ENCODE measurements at places on chromosomes 1 and 21.

- no peak for DNase-seq
Observed at GRCh38 chr1:68339505-68339904, 107.2 kb upstream of the WLS start.

DNA sequence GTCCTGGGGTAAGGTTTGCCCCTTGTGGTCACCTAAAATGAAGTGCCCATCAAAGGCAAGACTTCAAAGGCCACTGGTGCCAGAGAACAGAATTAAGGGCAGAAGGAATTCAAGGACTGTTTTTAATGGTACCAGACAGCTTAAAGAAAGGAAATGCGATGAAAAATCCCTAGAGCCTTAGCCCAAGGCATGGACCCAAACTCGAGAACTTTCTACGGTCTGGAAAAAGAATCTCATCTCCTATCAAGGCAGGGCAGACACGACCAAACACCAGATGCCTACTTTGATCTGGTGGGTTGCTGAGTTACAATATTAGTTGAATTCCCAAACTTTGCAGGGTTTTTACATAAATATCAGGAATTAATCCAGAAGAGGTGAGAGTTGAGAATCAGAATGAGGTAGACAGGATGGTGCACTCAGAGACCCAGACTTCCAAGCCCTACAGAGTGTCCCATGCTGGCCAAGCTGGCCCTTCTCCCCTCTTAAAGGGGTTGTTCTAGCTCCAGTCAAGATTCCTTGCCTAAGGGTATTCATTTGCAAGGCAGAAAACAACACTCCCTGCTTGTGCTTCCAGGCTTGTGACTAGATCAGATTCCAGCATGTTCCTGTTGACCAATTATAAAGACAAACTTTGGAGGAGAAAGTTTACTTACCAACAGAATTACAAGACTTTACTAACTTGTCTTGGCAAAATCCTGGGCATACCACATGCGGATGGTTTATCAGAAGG is 48.0 kb downstream of the EDN2 start:
- no peak for DNase-seq

GRCh38 chr1:23448846-23449245 is 24.3 kb upstream of the TCEA3 start:
- no peak for DNase-seq

GRCh38 chr21:40235528-40235927 is 368.3 kb downstream of the PCP4 start:
- DNase-seq = no peak

DNA sequence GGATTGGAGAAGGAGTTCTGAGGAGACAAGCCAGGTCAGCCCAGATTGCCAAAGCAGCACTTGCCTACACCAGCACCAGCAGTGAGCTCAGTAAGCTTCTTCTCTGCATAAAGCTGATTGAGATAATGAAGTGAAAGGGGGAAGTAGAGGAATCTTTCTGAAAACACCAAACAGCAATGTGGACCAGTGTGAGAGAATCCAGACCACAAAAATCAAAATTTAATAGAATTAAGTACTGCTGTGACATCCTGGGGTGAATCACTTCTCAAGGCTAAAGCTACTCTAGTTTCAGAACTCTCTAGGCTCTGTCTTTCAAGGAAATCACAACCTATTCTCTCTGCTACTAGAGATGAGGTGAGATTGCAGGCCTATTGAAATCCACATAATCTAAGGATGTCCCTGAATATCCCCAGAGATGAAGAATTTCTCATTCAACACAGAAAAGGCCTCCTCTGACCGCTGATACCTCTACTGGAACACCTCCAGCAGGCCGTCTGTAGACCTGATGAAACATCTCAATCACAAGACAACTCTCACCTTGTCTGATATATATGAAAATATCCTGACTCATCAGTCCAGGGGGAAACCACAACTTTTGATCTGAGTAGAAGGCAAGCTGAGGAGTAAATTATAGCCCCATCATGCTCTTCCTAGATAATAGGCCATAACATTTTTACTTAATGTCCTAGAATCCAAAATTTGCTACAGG is at the start of gene FCRL4:
FCRL4 (minus strand) TSS at position 127 of the 709 bp plus-strand sequence. CDS start 141 bp downstream, outside the sequence.
- DNase-seq = no peak

DNA sequence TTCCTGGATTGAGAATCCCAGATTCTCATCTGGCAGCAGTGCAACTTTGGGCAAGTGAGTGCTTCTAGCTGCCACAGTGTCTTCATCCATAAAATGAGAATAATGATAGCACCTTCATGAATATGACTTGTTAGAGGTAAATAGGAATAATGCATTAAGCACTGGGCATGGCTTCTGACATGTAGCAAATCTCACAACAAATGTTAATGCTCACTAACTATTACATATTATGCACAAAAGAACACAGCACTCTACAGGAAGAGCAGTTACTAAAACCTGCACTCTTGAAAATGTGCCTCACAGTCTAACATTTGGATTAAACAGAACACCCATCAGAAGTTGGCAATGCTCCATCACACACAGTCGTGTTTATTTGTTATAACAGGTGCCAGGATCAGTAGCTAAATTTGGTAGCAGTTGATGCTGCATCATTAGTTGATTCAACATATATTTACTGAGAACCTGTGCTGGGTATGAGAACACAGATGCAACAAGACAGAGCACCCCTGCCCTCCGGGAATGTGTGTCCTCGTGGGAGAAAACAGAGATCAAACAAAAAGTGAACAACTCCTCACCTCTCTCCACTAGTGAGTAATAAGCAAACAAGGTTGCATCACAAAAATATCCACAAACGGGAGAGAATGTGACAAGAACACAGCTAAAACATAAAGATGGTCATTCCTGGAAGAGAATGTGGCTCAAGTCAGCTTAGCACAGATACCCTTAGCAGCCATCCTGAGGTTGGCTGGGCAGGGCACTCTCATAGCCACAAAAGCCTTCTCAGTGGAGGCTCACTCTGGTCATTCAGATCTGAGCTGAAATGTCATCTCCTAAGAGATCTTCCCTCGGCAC is 26.2 kb upstream of the LBR start:
- no peak for DNase-seq

- DNase-seq = no peak
Observed at GRCh38 chr1:69982992-69983391, 222.4 kb downstream of the LRRC40 start.

- DNase-seq = no peak
Observed at GRCh38 chr1:199809311-199809710, 218.2 kb upstream of the NR5A2 start.

DNA sequence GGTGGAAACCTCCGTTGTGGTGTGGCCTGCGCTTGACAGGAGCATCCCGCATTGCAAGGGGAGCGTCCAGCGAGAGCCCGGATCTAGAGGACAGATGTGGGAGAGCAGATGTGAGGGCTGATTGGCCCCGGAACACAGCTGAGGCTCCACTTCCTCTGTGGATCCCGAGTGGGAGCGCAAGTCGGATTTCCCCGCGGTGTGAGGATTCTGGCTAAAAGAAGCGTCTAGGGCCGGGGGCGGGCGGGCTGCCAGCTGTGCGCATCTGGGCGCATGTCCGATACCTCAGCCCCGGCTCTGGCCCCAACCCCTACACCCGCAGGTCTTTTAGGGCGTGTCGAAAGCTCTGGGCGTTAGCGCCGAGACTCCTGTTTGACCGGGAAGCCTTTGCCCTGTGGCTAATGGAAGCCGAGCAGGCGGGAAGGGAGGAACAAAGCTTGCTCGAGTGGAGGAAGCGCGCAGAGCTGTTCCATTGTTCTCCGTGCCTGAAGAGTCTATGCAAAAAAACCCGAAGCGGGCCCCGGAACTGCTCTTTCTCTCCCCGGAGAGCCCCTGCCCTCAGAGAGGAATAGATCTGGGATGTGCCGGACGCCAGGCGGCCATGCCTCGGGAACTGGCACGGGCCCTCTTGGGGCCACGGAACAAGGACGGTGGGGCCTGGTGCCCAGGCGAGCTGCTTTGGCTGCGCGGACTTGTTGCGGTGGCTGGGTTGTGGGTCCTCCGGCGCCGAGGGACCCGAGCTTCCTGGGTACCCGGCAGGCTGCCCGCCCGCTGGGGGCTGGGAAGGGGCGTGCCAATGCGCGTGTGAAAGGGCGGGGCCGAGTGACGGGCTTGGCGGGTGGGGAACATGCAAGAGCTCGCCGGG is 111.1 kb downstream of the NAV1 start:
- DNase-seq = no peak

DNA sequence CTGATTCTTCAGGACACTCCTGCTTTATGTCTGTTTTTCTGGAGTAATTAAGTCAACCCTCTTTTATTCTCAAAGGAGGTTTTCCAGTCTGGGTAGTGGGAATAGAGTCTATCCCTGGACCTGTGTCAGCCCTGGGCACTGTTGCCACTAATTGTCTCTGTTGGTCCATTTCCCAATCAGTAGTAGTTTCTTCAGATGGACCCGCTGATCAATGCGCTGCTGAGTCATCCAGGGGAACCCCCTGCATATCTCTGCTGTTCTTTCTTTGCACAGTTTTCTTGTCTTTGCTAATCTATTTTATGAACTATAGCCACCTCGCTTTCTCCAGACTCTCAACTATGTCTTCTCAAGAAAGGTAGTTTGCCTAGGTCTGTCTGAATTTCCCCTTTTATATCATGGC is 82.5 kb downstream of the TNNI3K start:
- DNase-seq = no peak

- no peak for DNase-seq
Observed at GRCh38 chr1:15212954-15213291, 34.1 kb upstream of the FHAD1 start.

GRCh38 chr1:39116116-39116607 is 88.3 kb upstream of the MACF1 start:
- no peak for DNase-seq

- no peak for DNase-seq
Observed at GRCh38 chr1:33286451-33287185, 30.3 kb downstream of the ZNF362 start.
